Naive thymus-derived CD8-positive, alpha-beta T cell (primary cell): ENCODE measurements at places on chromosomes 5 and 9. TPM values are rescaled to one million over a fixed set of nuclear protein-coding genes. Genes with fewer than 3 reads are reported as not detected.

DNA sequence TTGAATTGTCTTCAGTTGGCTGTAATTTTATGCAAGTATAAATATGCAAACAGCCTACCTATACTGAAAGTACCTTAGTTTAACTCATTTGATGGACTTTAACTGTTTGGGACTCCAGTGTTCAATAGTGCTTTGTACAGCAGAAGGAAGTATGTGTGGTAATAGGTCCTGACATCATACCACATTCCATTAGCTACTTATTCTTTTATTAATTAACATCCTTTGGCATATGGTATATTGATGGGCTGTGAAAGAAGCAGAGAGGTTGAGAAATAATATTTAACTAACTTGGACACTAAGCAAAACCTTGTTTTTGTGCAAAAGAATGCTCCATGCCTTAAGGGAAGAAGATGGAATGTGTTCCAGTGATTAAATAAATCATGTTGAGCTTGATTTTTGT, 97.6 kb upstream of the SEMA6A start:
- DNase-seq, result no peak

GRCh38 chr5:107365320-107366109, 305.2 kb downstream of the EFNA5 start:
- no peak for DNase-seq

GRCh38 chr9:13141629-13142028, 137.9 kb downstream of the MPDZ start:
- DNase-seq, result no peak

DNA sequence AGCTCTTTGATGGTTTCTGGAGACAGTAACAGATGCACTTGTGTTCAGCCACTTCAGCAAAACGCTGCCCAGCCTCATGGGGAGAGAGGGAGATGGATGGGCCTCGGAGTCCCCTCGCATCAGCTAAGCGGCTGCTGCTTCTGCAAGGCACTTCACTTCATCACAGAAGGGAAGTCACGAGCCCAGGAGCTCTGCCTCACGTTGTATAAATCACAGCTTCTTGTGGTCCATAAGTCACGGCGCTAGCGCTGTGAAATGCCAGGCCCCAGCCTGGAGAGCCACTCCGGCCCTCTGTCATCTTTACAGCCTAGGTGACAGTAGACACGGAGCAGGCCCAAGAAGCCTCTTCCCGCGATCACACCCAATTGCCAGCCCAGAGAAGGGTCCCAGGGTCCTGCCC, 23.4 kb downstream of the DBH start:
- DNase-seq, result no peak

DNA sequence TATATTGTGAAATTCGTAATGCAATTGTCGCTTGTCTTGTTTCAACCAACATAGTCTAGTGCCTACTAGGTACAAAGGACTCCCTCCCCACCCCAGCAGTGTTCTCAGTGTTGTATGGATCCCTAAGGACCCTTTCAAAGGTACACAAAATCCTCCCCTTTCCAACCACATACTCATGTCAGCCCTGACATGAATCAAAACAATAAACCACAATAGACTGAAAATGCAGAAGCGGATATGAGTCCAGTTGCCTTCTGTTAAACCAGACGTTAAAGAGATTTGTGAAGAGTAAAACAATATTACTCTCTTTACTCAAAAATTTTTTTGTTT, 82.4 kb upstream of the IFNK start:
- DNase-seq, result no peak

DNA sequence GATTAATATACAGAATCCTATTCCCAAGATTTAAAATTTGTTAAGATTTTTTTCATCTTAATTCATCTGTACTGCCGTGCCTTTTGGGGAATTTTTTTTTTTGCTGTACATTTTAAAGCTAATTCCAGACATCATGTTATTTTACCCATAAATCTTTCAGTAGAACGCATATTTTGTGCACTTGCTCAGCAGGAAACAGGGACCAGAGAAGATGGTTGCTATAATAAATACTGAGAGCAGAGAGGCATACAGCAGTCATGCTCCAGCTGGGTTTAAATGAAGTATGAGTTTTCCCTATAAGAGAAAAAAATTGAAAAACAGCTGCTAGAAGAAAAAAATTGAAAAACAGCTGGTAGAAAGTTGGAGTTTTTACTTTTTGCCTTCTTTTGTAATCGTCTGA, 196.9 kb upstream of the PUM3 start:
- no peak for DNase-seq

- no peak for DNase-seq
Measured at GRCh38 chr5:111589316-111589715, 77.0 kb upstream of the STARD4 start.

The HK3 gene
- 0.86 TPM for total RNA-seq
